A673 (cell line): ENCODE measurements at places on chromosomes 1 and 21.
A peak's percentile ranks its signal among the peaks of the same experiment; 100 is the strongest.

- DNase-seq, result no peak
Observed at GRCh38 chr1:38102636-38103035, 56.0 kb upstream of the POU3F1 start.

DNA sequence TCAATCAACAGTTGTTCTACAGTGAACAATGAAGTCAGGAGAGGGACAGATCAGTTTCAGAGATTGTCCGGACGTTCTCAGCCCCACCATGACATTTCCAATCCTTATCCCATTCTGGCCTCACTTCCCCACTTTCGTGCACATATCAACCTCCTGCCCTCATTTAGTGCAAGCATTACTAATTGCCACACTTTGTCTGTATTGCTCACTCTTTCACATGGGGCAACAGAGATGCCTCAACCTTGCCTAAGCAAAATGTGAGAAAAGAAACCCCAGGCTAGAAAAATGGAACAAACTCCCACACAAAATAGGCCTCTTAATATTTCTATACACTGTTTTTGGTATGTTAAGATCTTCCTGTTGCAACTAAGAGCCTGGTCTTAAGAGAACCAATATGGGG lies 8.9 kb upstream of the RGS1 start:
- no peak for DNase-seq

GRCh38 chr1:186566140-186566855 lies 105.4 kb upstream of the PDC start:
- no peak for DNase-seq

DNA sequence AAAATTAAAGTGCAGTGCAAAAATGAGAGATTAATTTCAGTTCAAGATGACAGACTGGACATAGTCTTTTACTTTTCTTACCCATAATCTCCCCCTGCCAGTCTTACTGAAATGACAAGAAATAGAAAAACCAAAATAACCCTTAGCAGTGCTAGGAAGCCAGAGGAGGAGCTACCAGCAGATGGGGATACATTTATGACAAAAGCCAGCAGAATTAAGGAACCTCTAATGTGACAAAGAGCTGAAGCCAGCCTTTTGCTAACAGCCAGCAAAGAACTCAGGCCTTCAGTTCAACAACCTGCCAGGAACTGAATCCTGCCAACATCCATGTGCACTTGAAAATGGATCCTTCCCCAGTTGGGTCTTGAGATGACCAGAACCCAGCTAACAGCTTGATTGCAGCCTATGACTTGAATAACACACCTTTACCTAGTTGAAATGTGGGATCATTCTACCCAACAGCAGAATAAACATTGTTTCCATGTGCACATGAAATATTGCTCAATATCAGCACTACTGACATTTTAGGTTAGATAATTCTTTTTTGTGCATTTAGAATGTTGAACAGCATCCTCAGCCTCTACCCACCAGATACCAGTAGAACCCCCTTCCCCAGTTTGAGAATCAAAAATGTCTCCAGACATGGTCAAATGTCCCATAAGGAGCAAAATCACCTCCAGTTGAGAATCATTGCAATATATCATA lies 7.9 kb upstream of the TRAF5 start:
- DNase-seq, result no peak

DNA sequence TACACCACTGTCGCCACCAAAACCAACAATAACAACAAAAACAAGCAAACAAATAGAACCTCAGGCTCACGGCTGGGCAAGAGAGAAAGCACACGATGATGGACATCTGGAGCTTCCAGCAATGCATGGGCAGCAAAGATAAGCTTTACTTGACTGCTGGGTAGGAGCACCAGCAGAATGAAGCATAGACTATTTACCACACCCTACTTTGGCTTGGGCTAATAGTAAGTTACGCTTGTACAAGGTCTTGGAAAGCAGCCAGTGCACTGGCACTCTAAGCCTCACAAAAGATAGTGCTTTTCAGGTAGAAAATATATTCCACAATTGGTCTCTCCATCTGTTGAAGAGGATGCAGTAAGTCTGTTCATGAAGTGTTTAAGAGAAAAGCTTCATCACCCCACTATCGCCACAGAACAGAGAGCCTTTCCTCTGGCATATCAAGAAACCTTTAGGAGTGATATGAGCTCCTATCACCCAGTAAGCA lies 13.6 kb downstream of the ADIPOR1 start:
- DNase-seq, result no peak

DNA sequence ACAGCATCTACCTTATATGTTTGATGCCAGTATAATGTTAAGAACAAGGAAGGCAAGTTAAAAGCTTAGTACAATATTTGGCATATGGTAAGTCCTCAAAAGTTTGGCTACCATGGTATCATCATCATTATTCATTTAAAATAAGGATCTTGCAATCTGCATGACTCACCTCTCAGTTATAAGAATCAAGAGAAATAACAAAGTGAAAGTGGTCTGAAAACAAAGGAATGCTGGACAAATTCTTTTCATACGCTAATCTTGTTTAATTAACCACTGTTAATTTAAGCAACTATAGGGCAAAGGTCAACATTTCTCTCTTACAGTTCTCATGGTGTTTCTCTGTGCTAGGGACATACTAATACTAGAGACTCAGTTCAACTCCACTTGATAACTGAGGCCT lies 13.0 kb upstream of the CLDN19 start:
- DNase-seq, result no peak

DNA sequence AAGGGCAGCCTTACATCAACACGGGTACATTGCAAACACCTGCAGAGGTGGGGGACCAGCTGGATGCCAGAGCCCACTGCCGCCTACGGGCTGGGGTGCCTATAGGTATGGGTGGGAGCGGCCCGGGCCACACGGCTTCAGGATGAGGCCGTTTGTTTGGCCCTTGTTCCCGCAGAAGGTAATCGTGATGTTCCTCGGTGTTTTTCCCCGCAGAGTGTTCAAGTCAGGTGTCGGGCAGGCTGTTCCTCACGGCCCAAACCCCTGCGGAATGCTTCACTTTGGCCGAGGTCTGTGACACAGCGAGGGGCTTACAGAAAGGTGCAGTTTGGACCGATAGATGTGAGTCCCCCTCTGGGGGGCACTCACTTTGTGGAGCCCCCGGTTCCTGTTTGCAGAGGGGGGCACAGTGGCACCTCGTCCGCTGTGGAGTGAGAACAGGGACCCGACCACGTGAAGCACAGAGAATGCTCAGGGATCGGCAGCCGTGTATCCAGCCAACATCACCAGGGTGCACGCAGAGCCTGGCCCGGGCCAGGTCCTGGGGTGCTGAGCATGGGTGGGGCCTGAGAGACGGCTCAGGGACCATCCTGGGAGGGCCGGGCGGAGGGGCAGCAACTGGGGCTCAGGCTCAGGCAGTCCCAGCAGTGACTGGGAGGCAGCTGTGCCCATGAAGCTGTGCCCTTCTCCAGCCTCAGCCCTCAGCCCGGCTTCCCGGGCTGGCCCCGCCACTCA lies 453 bp upstream of the TTLL10 start:
- no peak for DNase-seq

DNA sequence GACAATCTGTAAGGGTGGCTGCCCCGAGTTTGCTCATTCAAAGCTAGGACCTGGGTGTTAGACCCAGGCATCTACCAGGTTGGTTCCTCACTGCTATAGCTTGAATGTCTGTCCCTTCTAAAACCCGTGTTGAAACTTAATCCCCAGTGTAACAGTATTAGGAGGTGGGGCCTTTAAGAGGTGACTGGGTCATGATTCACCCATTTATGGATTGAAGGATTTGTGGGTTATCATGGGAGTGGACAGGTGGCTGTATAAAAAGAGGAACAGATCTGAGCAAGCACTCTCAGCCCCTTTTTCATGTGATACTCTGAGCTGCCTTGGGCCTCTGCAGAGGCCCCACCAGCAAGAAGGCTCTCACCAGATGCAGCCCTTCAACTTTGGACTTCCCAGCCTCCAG lies 29.4 kb downstream of the PSMG1 start:
- DNase-seq, result no peak

GRCh38 chr1:213858581-213858980 lies 129.2 kb upstream of the PROX1 start:
- no peak for DNase-seq

GRCh38 chr1:219324629-219325367 lies 151.1 kb downstream of the LYPLAL1 start:
- DNase-seq, result peak; percentile 47

DNA sequence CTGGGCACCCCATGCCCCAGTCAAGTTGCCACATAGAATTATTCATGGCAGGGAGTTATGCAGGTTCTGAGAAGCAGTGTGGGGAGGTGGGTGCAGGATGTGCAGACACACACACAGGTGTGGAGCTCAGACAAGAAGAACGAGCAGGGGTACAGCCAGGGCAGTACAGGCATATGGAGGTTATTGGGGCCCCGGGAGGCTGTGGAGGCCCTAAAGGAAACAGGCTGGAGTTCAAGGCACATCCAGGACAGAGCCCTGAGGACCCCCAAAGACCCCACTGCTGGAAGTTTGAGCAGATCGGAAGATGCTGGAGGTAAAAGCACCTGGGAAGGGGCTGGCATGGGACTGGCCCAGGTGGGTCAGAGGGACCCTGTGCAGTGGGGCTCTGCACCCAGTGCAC lies 171.3 kb downstream of the PSMG1 start:
- no peak for DNase-seq

- DNase-seq, result peak; percentile 85
Observed at GRCh38 chr1:201648066-201648906, 109.4 kb downstream of the NAV1 start.

DNA sequence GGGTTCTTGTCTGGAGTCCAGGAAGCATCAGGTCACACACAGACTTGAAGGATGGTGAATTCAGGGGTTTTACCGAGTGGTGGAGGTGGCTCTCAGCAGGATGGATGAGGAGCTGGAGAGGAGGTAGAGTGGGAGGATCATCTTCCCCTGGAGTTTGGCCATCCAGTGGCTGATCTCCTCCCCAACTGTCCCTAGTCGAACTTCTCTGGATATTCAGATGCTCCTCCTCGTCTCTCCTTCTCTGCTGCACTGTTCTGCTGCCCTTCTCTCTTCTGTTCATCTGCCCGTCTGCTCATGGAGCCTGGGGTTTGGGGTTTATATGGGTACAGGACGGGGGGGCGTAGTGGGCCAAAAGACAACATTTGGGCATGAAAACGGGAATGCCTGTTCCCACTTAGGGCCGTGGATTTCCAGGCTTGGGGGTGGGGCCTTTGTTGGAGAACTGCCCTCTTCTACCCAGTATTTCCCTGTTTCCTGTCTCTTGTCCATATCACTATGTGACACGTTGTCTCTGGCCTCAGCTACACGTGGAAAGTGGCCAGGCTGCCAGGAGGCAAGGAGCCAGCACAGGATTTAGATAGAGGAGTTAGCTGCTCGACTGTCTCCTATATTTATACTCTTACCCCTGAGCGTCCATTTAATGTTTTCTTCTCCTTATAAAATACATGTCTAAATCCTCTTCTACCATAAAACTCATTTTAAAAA lies 76.7 kb downstream of the SIPA1L2 start:
- no peak for DNase-seq

DNA sequence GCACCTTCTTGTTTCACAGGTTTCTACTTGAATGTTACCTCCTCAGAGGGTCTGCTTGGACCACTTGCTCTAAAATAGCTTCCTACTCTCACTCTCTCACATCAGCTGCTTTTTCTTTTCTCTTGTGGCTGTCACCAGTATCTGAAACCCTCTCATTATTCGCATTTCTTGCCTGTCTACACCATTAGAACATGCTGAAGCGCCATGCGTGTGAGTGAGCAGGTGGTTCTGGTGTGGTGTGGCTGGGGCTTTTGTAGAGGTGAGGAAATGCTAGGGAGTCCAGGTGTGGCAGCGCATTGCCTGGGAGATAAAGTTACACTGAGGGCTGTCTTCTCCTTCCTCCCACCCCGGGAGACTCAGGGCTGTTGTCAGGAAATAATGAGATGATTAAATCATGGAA lies 4.1 kb downstream of the ZNF362 start:
- no peak for DNase-seq

- DNase-seq, result no peak
Observed at GRCh38 chr1:22030473-22030872, 22.0 kb upstream of the CDC42 start.

GRCh38 chr1:220487297-220487820 lies 40.6 kb upstream of the MARK1 start:
- peak; percentile 32 for DNase-seq

DNA sequence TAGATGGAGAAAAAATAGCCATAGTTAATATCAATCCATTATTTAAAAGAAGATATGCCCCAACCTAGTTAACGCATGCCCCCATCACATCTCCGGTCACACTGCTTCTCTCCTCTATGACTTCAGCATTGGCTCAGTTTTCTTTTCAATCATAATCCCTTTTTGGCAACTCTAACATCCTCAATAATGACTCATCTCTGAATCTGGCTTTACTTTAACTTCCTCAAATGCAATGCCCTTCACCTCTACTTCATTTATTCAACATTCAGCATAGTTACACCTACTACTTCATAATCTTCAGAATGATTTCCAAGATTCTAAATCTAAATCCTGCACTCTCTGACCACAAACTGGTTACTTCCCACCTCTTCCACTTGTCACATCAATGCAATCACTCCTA lies 417.3 kb downstream of the USH2A start:
- peak; percentile 10 for DNase-seq

DNA sequence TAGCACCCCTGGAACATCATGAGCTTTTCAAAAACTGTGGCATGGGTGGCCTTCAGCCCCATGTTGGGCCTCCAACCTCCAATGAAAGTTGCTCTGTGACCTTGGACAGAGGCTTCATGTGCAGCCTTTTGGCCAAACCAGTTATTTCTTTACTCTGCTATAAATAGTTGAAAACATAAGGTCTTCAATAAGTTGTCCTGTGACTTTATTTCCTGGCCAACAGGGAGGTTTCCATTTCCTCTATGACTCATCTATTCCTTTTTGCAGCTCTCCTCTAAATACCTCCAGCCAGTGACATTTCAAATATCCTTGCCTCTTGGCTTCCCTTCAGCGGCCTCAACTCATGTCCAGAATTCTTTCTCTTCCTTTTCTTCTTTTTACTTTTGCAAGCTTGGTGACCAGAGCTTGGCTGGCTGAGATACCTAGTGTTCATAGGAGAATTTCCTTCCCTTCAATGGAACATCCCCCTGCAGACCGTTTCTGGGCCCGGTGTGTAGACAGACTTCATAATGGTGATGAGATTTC lies 22.7 kb upstream of the TRIM67 start:
- DNase-seq, result no peak
